ENCODE measurements at places on chromosomes 12 and 14.
A peak's percentile ranks its signal among the peaks of the same experiment; 100 is the strongest.

DNA sequence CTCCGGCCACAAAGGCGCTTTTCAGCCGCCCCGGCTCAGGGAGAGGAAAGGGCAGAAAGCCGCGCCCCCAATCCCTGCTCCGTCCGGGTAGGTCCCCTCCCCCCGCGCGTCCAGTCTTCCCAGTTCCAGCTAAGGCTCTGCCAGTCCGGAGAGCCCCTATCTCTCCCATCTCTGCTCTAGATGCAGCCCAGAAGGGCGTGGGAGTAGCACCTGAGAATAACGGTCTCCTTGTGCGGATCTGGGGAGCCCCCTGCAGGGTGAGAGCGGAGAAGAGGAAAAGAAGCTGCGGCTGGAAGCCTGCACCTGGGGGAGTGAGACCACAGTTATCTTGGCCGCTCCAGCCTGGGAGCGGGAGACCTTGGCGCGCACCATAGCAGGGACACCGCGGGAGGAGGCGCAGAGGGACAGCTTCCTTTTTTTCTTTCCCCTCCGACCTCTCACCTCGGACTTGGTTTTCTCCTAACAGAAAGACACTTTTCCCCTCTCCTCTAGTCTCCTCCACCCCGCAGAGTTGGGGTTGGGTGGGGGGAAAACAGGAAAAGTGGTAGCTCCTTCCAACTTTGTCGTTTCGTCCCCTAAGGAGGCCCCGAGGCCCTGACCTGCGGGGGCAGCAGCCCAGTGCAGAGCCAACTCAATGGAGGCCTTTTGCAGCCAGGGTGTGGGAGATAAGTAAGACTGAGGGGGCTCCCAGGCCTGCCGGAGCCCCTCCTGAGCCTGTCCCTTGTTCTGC is 2.4 kb downstream of the DHH start:
- DNase-seq: peak; percentile 53

DNA sequence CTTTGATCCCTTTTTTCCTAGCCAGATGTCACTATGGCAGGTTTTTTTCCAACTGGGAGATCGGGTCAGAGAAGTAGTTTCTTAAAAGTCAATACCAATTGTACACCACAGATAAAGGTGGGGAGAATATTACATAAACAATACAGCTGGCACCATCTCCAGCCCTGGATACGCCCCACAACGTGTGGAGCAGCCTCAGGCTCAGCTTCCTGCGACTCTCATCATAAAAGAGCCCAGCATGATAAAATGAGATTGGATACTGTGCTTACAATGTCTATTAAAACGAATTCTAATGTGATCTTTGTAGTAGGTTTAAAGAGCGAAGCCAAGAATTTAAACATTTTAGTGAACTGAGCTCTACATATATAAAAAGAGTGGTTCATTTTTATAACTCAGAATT is 21.5 kb downstream of the EFCAB11 start:
- DNase-seq: no peak

- no peak for DNase-seq
These were observed 293.9 kb downstream of the ITPR2 start for GRCh38 chr12:26539131-26539530.

DNA sequence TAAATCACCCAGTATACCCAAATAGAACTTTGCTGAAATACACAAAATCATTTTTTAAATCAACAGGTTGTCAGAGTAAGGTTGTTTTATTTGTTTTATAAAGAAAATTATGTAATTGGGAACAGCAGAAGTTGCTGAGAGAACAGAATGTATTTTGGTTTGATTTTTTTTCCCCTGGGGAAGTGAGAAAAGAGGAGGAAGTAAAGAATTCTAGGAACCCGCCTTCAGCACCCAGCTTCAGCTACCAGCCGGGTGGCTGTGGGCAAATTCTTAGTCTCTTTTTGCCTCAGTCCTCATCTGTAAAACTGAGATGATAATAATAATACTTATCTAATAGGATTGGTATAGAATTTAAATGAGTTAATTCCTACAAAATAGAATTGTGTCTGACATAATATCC is 119.4 kb downstream of the SRGAP1 start:
- DNase-seq: no peak

- peak; percentile 30 for DNase-seq
These were observed 69.7 kb downstream of the ARF6 start for GRCh38 chr14:49962621-49963020.

GRCh38 chr14:44798386-44799242 is 163.1 kb downstream of the KLHL28 start:
- no peak for DNase-seq

GRCh38 chr14:68756734-68757133 is 36.1 kb downstream of the ZFP36L1 start:
- no peak for DNase-seq

DNA sequence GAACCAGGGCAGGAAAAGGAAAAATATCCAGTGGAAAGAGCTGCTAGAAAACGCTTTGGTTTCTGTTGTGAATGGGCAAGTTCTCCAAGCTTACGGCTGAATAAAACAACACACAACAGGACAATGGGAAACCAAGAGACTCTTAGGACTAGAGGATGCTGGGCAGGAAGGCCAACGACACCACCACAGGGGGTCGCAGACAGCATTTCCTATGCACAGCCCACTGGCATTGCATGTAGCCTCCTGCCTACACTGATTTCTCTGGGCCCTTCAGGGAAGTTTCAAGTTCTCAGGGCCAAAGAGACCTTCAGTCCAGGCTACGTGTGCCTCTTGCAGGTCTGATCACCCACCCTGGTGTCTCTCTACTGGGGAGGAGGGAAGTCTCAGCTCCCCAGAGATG is 108.0 kb downstream of the RIMBP2 start:
- DNase-seq: no peak
